ENCODE measurements at places on chromosomes 6 and 20. TPM values are rescaled to one million over a fixed set of nuclear protein-coding genes. Genes with fewer than 3 reads are reported as not detected.

TINAG gene
- not detected for total RNA-seq

TOMM6 gene
- total RNA-seq, result 182 TPM

PTK7 gene
- total RNA-seq, result 4.7 TPM

GGTLC1 gene
- total RNA-seq, result not detected

STXBP5 gene
- 5.7 TPM for total RNA-seq

SEL1L2 gene
- total RNA-seq, result not detected

SLC24A3 gene
- total RNA-seq, result not detected

KCNQ5 gene
- total RNA-seq, result 9.6 TPM

ULBP2 gene
- total RNA-seq, result 0.18 TPM

SLC4A11 gene
- 1.1 TPM for total RNA-seq

COL10A1 gene
- total RNA-seq, result not detected

OR2B6 gene
- not detected for total RNA-seq

CDC5L gene
- total RNA-seq, result 22.7 TPM

FKBP1C gene
- not detected for total RNA-seq

SNTA1 gene
- total RNA-seq, result 3.1 TPM

SLC22A2 gene
- total RNA-seq, result not detected

TNNC2 gene
- not detected for total RNA-seq

CAP2 gene
- not detected for total RNA-seq

SLC22A3 gene
- not detected for total RNA-seq

ESR1 gene
- total RNA-seq, result 0.16 TPM

DUSP15 gene
- total RNA-seq, result not detected

DEK gene
- total RNA-seq, result 239 TPM

BCAS1 gene
- not detected for total RNA-seq

OOEP gene
- total RNA-seq, result 0.48 TPM

TMC2 gene
- total RNA-seq, result not detected

PRRT1 gene
- 0.84 TPM for total RNA-seq

SLC35D3 gene
- total RNA-seq, result not detected

CDSN gene
- total RNA-seq, result not detected

DLK2 gene
- total RNA-seq, result 0.18 TPM

CDH26 gene
- 1.7 TPM for total RNA-seq

HRH3 gene
- not detected for total RNA-seq

PLN gene
- not detected for total RNA-seq

VSX1 gene
- not detected for total RNA-seq

PPP1R14C gene
- not detected for total RNA-seq

MEP1A gene
- total RNA-seq, result not detected

BEND3 gene
- 4.0 TPM for total RNA-seq

MTRF1L gene
- total RNA-seq, result 17.3 TPM

RCAN2 gene
- 0.74 TPM for total RNA-seq

Data from activated naive CD4-positive, alpha-beta T cell treated with anti-CD3 and anti-CD28 coated beads, Interleukin-2, amount 50 U/mL, for 72 hours (primary cell).